ENCODE measurements at places on chromosomes 2 and 18. TPM values are rescaled to one million over a fixed set of nuclear protein-coding genes. Genes with fewer than 3 reads are reported as not detected.

The RNF152 gene
- total RNA-seq, result 0.17 TPM

GRCh38 chr2:123040506-123040905, 984.6 kb upstream of the CNTNAP5 start:
- H3K4me1 ChIP-seq, result no peaks in the 10 kb centered on the region
- H3K27ac ChIP-seq, result no peak overlapping the region
- no peak overlapping the region for H3K4me3 ChIP-seq
- H3K27me3 ChIP-seq, result no peaks in the 10 kb centered on the region
- no peak for DNase-seq

- DNase-seq, result no peak
- no peaks in the 10 kb centered on the region for H3K36me3 ChIP-seq
- no peaks in the 10 kb centered on the region for H3K27me3 ChIP-seq
These were observed 32.3 kb downstream of the AGAP1 start for GRCh38 chr2:235526166-235526565.

The UGT1A1 gene
- not detected for total RNA-seq

DNA sequence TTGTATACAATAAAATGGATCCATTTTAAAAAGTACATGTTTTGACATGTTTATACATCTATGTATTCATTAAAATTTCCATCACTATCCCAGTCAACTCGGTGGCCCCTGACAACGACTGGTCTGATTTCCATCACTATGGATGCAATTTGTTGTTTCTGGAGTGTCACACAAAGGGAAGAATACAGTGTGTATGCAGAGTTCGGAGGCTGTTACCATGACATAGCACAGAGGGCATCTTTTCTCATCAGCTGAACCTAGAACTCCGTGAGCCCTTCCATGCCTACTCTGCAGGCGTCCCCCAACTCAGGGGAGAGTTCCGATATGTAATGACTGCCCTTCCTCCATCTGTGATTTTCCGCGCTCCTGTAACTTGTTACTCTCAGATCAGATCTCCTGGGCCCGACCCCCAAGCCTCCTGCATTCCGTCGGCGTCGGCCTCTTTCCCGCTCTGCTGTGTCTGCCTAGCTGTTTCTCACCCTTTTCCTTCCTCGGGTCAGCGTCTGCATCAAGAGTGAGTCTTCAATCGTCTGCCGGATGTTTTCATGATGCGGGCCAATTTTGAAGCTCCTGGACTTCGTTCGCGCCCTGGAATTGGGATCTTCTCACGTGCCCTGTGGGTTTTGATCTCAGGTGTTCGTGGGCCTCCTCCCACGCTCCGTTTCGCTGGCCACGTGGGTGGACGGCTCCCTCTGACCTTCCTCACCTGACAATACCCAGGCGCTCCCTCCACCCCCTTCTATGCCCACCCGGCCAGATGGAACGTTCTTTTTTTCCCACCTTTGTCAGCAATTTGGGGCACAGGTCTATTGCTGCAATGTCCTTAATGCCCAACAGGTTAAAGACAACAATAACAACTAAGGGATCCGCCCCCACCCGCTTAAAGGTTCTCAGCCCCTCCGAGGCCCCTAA, 161.0 kb downstream of the TWIST2 start:
- no peak overlapping the region for H3K27ac ChIP-seq
- no peaks in the 10 kb centered on the region for H3K4me1 ChIP-seq
- H3K36me3 ChIP-seq, result no peaks in the 10 kb centered on the region

- no peak overlapping the region for H3K27ac ChIP-seq
- H3K36me3 ChIP-seq, result no peaks in the 10 kb centered on the region
- no peak overlapping the region for H3K4me3 ChIP-seq
- H3K27me3 ChIP-seq, result no peaks in the 10 kb centered on the region
- no peak for DNase-seq
- peaks cover 2% of the 10 kb centered on the region for H3K4me1 ChIP-seq
These were observed 23.6 kb downstream of the CYP27C1 start for GRCh38 chr2:127196549-127196948.

GRCh38 chr18:46250084-46250811, 146.1 kb downstream of the HAUS1 start:
- H3K27me3 ChIP-seq, result no peaks in the 10 kb centered on the region
- DNase-seq, result peak; percentile 81

- no peaks in the 10 kb centered on the region for H3K27me3 ChIP-seq
- DNase-seq, result no peak
- no peaks in the 10 kb centered on the region for H3K36me3 ChIP-seq
- no peaks in the 10 kb centered on the region for H3K4me1 ChIP-seq
These were observed 326.7 kb downstream of the DPP10 start for GRCh38 chr2:114769110-114769509.

DNA sequence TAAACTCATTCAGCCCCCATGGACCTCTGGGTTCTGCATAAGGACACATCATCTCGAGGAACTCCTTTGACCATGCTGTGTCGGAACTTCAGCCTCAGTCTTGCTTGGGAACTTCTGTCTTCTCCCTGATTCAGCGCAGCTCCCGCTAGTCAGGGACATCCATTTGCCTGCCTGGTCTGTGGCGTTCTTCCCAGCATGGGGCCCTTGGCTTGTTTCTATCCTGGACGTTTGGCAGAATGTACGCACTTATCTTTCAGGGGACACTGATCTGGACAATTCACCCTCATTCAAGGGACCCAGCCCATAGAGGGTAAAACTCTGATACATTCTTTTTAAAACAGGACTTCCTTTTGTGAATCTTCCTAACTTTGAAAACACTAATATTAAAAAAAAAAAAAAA, 75.8 kb upstream of the WIPF1 start:
- H3K4me3 ChIP-seq, result no peak overlapping the region
- H3K36me3 ChIP-seq, result peaks cover 49% of the 10 kb centered on the region
- no peak overlapping the region for H3K27ac ChIP-seq

DNA sequence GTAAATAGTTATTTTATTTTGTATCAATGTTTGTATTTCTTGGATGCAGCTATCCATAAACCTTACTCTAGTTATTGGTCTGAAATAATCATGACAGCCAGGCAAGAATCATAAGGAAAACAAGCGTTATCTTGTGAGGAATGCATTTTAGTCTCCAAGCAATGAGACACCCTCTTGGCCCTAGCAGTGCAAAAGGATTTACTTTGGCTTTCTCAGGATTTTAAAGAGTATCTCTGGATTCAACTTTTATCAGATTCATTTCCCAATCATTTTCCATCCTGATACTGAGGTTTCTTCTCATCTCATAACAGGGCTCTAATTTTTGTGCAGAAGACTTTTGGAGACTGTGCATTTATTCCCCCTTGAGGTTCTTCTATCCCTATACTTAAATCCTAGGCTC, 480.8 kb downstream of the TMX3 start:
- H3K36me3 ChIP-seq, result no peaks in the 10 kb centered on the region
- no peak for DNase-seq
- H3K27me3 ChIP-seq, result no peaks in the 10 kb centered on the region
- H3K4me1 ChIP-seq, result no peaks in the 10 kb centered on the region
- no peak overlapping the region for H3K27ac ChIP-seq
- H3K4me3 ChIP-seq, result no peak overlapping the region

DNA sequence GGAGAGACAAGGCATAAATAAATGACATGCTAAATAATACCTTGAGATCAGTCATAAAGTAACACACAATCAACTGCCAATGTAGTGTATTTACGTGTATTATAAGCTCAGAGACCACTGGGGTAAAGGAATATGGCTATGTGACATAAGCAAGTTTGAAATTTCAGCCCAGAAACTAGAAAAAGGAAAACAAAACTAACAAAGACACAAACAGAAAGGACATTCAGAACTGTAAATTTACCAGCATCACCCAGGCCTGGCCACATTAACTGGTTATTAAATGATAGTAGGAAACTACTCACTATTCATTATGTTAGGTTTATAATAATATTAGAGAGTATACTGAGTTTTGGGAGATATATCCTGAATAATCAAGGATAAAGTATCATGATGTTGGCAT, 98.8 kb downstream of the METTL8 start:
- peaks cover 15% of the 10 kb centered on the region for H3K4me1 ChIP-seq
- H3K27me3 ChIP-seq, result no peaks in the 10 kb centered on the region
- peaks cover 5% of the 10 kb centered on the region for H3K36me3 ChIP-seq
- H3K4me3 ChIP-seq, result no peak overlapping the region
- no peak for DNase-seq
- H3K27ac ChIP-seq, result no peak overlapping the region

DNA sequence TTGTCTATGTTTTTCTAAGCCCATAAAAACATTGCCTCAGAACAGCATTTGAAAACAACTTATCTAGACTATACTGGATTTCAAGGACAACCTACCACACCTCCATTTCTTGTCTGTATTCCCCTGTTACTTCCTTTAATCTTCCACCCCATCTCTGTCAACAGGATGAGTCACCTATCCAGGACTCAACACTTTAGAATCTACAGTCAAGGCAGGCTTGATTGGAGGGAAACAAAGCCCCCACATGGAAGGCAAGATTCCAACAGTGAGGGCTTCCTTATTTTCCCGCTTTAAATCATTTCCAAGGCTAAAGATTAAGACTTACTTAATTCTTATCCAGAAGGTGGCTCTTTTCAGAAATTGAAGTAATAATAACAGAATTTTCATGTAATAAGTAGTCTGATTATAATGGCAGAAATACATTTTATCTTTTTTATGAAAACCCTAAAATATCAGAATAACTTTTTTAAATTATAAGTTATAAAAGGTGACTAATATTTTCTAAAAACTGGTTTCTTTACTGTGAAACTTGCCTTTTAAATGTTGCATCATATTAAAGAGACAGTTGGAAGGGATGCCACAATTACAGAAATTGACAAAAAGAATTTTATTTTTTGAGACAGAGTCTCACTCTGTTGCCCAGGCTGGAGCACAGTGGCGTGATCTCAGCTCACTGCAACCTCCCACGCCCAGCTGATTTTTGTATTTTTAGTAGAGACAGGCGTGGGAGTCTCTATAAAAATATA, 138.7 kb upstream of the CCDC150 start:
- no peak for DNase-seq
- H3K4me3 ChIP-seq, result no peak overlapping the region
- H3K36me3 ChIP-seq, result no peaks in the 10 kb centered on the region

- H3K27ac ChIP-seq, result no peak overlapping the region
- no peaks in the 10 kb centered on the region for H3K4me1 ChIP-seq
- H3K4me3 ChIP-seq, result no peak overlapping the region
- DNase-seq, result no peak
- no peaks in the 10 kb centered on the region for H3K36me3 ChIP-seq
- no peaks in the 10 kb centered on the region for H3K27me3 ChIP-seq
These were observed 38.3 kb upstream of the GREB1L start for GRCh38 chr18:21203542-21204241.

DNA sequence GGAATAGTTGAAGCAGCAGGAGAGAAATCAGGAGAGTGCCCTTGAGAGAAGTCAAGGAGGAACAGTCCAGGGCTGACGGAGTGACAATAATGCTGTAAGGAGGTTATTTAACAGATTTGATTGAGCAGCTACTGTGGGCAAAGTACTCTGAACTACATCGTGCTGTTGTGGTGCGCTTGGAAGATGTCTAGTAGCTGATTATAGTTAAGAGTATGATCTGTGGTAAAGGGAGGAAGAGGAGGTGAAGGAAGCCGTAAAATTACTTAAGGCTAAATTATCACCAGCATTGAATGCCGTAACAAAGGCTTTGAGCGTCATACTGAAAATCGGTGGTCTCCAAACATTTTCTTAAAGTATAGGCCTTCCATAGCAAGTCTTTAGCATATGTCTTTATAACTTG, 4.5 kb downstream of the PCBP1 start:
- H3K27me3 ChIP-seq, result no peaks in the 10 kb centered on the region
- peaks cover 52% of the 10 kb centered on the region for H3K4me1 ChIP-seq
- peak overlapping the region; percentile 52 for H3K4me3 ChIP-seq
- peak overlapping the region; percentile 100 for H3K27ac ChIP-seq
- peak; percentile 30 for DNase-seq

- no peaks in the 10 kb centered on the region for H3K4me1 ChIP-seq
- no peak for DNase-seq
These were observed 118.6 kb upstream of the RNF152 start for GRCh38 chr18:62011416-62011815.

GRCh38 chr18:13303756-13304364, 85.3 kb downstream of the LDLRAD4 start:
- H3K27me3 ChIP-seq, result no peaks in the 10 kb centered on the region
- peaks cover 13% of the 10 kb centered on the region for H3K4me1 ChIP-seq
- no peak overlapping the region for H3K4me3 ChIP-seq
- H3K36me3 ChIP-seq, result peaks cover 12% of the 10 kb centered on the region
- H3K27ac ChIP-seq, result no peak overlapping the region

DNA sequence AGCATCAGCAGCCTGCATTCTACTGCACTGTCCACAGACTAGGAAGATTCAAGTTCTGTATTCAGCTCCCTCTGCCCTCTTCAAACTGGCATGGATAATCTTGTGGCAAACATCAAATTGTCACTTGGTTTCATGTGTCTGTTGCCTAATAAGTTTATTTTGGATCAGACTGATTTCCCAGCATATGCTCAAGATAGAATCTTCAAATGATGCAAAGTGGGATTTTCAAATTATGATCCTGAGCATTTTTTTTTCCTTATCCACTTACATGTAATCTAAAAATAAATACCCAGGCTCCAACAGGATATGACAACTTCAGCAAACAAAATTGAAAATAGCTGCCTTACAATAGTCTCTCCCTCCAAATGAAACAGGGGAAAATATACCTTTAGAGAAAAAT, 160.9 kb upstream of the VRK2 start:
- H3K27ac ChIP-seq, result no peak overlapping the region
- H3K36me3 ChIP-seq, result no peaks in the 10 kb centered on the region
- no peak overlapping the region for H3K4me3 ChIP-seq
- H3K4me1 ChIP-seq, result peaks cover 8% of the 10 kb centered on the region
- peaks cover 3% of the 10 kb centered on the region for H3K27me3 ChIP-seq
- DNase-seq, result no peak

GRCh38 chr2:241228860-241229516, 40.5 kb downstream of the ANO7 start:
- H3K27ac ChIP-seq, result no peak overlapping the region
- no peaks in the 10 kb centered on the region for H3K27me3 ChIP-seq
- no peak overlapping the region for H3K4me3 ChIP-seq
- H3K4me1 ChIP-seq, result no peaks in the 10 kb centered on the region
- H3K36me3 ChIP-seq, result peaks cover 31% of the 10 kb centered on the region
- DNase-seq, result no peak

The KCNG2 gene
- total RNA-seq, result not detected

DNA sequence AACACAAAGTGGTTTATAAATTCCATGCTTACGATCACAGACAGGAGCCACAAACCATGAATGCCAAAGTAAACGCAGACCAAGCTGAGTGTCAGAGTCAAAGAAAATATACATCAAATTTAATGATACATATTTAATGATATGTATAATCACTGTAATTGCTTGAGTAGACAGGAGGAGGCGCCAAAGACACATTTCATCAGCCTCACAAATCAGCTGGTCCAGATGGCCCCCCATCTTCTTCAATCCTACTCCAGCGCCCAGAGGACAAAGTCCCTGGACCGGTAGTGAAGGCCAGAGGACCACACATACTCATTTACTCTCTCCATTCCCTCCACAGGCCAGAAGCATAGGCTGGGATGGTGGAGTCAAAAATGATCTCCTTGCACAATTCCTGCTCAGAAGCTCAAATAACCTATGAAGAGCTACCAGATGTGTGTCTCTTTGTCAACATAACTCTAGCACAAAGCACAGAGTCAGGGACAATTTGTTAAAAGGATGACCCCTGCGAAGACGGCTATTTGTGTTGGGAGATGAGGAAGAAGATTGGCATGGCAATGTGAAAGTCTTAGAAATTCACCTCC, 149.3 kb upstream of the PGAP1 start:
- no peak overlapping the region for H3K27ac ChIP-seq
- H3K27me3 ChIP-seq, result no peaks in the 10 kb centered on the region
- no peak overlapping the region for H3K4me3 ChIP-seq
- DNase-seq, result no peak
- peaks cover 85% of the 10 kb centered on the region for H3K36me3 ChIP-seq

- no peaks in the 10 kb centered on the region for H3K36me3 ChIP-seq
- H3K27ac ChIP-seq, result no peak overlapping the region
- H3K27me3 ChIP-seq, result peaks cover 14% of the 10 kb centered on the region
- DNase-seq, result no peak
- no peaks in the 10 kb centered on the region for H3K4me1 ChIP-seq
These were observed 10.1 kb upstream of the BOK start for GRCh38 chr2:241548451-241548835.

Data from activated CD4-positive, alpha-beta T cell treated with anti-CD3 and anti-CD28 coated beads, Interleukin-2, amount 10 ng/mL, durations not matched to agents 7 days and 5 days (primary cell).